Gastroesophageal sphincter (tissue), 4 donors: ENCODE measurements at places on chromosomes 7 and 10. TPM values are rescaled to one million over a fixed set of nuclear protein-coding genes. Genes with fewer than 3 reads are reported as not detected.

DNA sequence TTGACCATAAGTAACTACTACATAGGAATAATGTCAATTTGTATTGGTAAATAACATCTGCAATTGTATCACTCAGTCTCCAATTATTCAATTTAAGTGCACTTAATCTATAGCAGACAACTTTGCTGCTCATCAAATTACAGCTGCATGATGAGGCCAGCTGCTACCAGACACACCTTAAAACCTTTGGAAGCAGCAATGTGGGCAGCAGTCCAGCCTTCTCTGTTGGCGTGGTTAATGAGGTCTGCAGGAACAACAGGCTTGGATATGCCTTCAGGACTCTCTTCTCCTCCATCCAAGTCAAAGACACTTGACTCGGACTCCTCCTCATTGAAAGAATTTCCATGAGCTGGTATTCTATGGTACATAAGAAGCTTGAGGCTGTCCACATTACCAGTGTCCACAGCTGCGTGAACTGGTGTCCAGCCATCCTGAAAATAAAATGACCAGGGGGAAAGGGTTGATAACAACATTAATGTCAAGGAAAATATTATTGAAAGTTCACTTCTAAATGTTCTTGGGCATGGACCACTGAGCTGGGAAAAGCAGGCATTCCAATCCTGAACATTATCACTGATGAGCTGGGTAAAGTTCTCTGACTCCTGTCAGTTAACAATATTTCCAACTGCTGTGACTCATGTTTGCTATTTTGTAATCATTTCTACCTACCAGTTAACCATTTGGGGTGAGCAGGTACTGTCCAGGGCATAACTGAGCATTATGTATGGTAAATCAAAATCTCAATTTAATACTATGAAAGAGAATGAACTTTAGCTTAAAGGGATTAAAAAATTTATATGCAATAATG is 95.7 kb downstream of the CTTNBP2 start:
- ATAC-seq: no peak

GRCh38 chr7:143346018-143346417 is 16.5 kb downstream of the FAM131B start:
- ATAC-seq: no peak

NCF1 gene
- 0.93 TPM for total RNA-seq

UPK3B gene
- total RNA-seq: not detected

GPR26 gene
- not detected for total RNA-seq

EDRF1 gene
- 21.5 TPM for total RNA-seq

DNA sequence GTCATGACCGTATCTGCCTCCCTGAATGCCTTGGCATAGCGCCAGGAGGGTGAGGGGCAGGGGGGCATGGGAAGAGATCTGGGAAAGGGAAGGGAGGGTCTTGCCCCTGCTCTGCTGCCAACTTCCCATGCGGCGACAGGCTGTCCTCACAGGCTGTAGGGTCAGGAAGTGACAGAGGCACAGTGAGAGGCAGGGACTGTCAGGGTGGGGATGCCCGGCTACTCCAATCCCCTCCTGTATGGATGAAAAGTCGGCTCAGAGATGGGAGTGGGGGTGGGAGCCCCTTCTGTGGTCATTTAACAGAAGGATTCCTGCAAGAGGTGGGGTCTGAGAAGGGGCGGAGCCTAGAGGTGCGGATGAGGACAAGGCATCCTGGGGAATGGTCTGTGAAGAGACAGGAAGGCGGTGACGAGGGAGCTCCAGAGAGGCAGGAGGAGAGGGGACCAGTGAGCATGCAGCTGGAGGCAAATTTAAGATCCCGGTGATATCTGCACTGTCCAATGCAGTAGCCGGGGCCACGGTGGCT is 20.8 kb upstream of the UNC5B start:
- ATAC-seq: no peak
